ENCODE measurements at places on chromosomes 4 and X.

DNA sequence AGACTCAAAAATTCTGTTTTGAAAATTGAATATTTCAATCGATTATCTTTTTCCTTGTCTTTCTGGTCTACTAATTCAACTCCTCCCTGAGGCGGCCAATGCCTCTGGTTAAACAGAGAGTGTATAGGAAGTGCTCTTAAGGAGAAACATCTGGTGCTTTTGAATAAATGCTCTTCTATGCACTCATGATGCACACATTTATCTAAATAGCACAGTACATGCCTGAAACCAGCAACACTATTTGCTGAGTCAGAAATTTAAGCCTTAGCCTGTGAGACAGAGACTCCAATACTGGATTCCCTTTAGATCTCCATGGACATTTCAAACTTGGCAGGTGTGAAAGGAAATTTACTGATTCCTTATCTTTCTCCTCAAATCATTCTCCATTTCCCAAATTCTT lies 118.6 kb downstream of the SLIT2 start:
- DNase-seq, result no peak

GRCh38 chr4:165288226-165288625 lies 39.2 kb upstream of the MSMO1 start:
- DNase-seq, result no peak

- DNase-seq, result no peak
Observed at GRCh38 chr4:67546971-67547370, 1.7 kb upstream of the CENPC start.

GRCh38 chr4:15294832-15295231 lies 133.0 kb upstream of the C1QTNF7 start:
- DNase-seq, result no peak

DNA sequence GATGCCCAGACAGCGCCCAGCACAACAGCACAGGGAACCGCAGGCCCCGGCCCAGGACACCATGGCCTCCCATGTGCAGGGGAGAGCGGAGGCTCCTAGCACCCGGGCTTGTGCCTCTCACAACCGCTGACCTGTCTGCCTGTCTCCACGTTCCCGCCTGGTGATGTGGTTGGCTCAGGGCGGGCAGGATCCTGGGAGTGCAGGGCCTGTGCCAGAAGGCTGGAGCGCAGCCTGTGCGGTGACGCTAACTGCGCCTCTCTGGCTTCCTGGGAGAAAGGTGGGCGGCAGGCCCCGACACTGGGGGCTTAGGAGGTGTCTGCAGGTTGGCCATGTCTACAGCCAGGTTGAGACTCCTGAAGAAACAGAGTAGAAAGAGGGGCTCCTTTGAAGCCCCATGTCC lies 48.7 kb downstream of the CPZ start:
- no peak for DNase-seq

DNA sequence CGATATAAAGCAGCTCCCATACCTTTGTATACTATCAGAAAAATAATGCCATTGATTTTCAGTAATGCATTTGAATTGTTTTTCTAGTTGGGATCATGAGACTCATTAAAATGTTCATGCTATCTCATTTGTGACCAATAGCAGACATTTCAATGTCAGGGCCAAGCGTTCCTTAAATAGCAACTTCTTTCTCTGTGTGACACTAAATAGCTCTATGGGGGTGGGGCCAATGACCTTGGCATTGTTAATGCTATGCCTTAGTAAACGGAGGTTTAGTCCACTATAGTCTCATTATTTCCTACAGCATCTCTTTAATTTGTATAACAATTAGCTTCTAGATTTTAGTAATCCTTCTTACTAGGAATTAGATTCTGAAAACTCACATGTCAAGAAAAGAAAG lies 48.6 kb upstream of the ARHGAP24 start:
- no peak for DNase-seq

- DNase-seq, result no peak
Observed at GRCh38 chr4:16993956-16994840, 95.8 kb upstream of the LDB2 start.

GRCh38 chr4:87353592-87353991 lies 30.9 kb upstream of the HSD17B13 start:
- DNase-seq, result peak; percentile 13

- no peak for DNase-seq
Observed at GRCh38 chrX:46864606-46865005, 27.8 kb downstream of the RP2 start.

DNA sequence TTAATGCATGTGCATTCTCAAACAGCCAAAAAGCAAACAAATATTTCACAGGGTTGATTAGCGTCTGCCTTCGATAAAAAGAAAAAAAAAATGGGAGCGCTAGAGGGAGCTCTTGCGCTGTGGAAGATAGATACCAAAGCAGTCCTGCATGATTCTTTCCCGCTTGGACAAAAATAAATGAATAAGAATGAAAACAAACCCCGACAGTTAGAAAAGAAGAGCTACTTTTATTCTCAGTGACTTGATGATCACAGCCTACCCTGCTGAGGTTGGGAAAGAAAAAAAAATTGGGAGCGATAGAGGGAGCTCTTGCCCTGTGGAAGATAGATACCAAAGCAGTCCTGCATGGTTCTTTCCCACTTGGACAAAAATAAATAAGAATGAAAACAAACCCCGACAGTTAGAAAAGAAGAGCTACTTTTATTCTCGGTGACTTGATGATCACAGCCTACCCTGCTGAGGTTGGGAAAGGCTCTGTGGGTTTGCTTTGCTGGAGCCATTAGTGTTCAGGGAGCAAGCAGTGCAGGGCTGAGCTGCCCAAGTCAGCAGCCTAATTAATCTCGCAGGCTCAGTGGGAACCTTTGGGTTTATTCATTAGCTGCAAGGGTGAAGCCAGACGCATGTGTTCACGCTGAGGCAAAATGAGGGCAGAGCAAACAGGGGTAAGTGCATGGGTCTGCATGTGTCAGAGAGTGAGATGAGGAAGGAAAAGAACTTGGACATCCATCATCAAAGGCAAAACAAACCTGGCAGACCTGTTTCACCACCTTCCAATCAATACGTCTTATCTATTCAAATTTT lies 249.3 kb upstream of the PRKX start:
- DNase-seq, result no peak

DNA sequence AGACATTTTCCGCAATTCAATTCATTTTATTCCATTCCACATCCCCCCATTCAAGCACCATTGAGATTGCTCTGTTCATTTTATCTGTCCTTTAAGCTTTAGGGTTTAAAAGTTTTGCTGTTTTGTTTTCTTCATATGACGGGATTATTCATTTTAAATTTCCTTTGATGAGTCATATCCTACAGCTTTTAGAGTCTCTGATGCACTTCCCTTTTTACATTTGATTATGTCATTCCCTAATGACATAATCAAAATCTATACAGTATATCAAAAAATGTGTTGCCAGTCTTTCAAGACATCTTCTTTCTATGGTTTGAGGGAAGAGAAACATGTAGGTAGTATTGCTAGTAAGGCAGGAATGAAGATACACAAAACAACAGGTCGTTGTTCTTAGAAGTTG lies 456.3 kb downstream of the PDGFC start:
- DNase-seq, result no peak

GRCh38 chrX:116230130-116230898 lies 59.8 kb downstream of the AGTR2 start:
- DNase-seq, result no peak

DNA sequence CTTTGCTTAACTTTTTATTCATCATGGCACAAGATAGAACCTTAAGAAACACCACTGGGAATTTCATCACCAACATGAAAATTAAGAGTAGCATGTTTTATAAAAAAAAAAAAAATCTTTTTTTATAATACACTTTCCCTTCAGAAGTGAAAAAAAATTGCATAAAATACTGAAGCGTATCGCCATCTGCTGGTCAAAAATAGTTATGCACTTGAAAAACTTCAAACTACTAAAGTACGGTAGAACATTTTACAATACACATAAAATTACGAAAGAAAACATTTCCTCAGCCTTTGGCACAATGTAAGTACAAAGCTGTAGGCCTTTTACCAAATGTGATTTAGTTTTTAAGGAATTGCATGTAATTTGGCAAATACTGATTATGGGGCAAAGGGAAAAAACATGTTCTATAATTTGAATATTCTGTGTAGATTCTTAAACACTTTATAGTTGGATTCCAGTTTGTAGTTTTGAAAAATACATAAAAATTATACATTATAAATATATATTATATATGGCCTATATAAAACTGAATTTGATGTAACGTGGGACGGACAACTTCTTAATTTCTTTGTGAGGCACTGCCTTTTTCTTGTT lies 26.5 kb downstream of the HCCS start:
- DNase-seq, result peak; percentile 29

GRCh38 chrX:54093571-54093970 lies 49.3 kb upstream of the PHF8 start:
- no peak for DNase-seq

Measured in CD4-positive, alpha-beta T cell treated with Interleukin-4 for 1 hour (primary cell).